ENCODE measurements at places on chromosomes 1 and 21.

DNA sequence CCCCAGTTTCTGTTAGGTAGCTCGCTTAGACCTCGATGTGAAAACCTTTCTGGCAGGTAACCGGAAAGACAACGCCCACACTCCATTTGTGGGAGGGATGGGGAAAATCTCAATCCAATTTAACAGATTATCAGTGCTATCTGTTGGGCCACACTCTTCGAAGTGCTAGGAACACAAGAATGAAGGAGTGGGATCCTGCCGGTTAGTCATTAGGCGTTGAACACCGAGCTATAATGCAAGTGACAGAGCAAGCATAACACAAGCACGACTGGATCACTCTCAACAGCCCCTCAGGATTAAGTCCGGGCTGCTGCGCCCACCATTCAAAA is 531 bp downstream of the SNIP1 start:
- DNase-seq: no peak

GRCh38 chr1:4970532-4970931 is 316.1 kb downstream of the AJAP1 start:
- DNase-seq: no peak

GRCh38 chr21:22342889-22343288 is 1344.7 kb downstream of the NCAM2 start:
- no peak for DNase-seq

DNA sequence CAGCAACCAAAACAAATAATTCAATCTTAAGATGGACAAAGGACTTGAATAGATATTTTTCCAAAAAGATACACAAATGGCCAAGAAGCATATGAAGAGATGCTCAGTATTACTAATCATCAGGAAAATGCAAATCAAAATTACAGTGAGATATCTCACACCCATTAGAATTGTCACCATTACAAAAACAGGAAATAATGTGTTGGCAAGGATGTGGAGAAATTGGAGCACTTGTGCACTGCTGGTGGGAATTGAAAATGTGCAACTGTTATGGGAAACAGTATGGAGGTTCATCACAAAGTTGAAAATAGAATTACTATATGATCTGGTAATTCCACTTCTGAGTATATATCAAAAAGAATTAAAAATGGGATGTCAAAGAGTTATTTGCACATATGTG is 83.2 kb downstream of the SH3GLB1 start:
- DNase-seq: no peak

GRCh38 chr1:41404308-41404761 is 43.1 kb downstream of the FOXO6 start:
- DNase-seq: no peak

Measured in left colon (tissue), 2 donors.